Hindlimb muscle (tissue), 1 donor: ENCODE measurements at places on chromosomes 5 and 9.

DNA sequence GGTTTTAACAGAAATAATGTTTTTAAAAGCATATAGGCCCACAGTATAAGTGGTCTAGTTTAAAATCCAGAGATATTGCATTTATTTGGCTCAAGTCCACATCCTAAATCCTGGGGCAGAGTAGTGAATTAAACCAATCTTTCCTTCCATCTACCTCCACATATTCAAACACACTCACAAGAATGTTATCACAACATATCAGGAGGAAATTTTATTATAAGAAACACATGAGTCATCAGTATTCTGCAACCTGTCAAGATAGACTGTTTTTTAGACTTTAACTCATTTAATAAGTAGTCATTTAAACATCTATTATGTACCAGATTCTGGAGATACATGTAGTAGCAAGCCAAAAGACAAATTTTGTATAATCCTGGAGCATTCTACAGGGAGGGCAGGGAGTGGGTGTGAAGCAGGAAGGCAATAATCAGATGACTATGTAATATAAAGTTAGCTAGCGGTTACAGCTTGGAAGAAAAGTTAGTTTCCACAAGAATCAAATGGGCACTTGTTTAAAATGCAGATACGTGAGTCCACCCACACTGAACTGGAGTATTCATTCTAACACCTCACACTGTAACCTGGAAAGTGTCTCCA is 187.3 kb upstream of the PIK3R1 start:
- DNase-seq, result no peak

- DNase-seq, result no peak
These were observed 52.3 kb upstream of the FAM120AOS start for GRCh38 chr9:93505541-93506132.

GRCh38 chr5:59790376-59790775 is 103.2 kb downstream of the PDE4D start:
- no peak for DNase-seq

- DNase-seq, result no peak
These were observed 1.4 kb downstream of the IRF1 start for GRCh38 chr5:132489051-132489770.
